ENCODE measurements at places on chromosomes 2 and 18.

- no peak for DNase-seq
Measured at GRCh38 chr18:22253676-22254075, 84.3 kb downstream of the GATA6 start.

GRCh38 chr2:212619954-212620353 lies 81.4 kb upstream of the ERBB4 start:
- no peak for DNase-seq

DNA sequence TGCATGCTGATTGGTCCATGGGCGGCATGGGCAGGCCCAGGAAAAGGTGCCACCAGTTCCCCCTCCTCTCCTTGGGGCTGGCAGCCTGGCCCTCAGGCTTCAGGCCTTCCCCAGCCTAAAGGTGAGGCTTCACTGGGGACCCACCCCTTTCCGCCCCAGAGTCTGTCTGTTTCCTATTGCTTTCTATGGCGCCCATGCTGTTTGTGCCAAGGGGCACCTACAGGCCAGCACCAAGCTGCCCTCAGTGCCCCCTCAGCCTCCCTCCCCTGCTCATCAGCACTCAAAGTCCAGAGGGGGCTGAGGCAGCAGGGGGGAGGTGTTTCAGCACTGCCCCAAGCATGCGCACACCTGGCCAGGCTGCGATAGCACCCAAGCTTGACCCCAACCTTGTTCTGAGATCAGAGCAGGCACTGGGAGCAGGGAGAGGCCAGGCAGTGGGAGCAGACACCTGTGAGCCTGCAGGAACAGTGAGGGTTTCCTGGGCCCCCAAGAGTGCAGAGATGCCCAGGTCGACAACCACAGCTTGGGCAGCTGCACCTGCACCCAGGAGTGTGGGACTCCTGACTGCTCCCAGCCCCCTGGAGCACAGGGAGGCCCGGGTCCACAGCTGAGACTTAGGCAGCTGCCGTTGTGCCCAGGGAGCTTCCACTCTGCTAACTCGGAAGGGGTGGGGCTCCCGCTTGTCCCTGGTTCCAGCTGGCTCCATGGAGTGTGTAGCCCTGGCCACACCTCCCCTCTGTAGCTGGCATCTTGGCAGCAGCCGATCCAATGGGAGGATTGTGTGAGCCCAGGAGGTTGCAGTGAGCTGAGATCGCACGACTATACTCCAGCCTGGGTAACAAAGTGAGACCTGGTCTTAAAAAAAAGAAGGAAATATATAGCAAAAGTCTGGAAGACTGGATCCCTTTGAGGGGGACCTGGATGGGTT lies 69.1 kb downstream of the NCAPH start:
- DNase-seq: no peak

DNA sequence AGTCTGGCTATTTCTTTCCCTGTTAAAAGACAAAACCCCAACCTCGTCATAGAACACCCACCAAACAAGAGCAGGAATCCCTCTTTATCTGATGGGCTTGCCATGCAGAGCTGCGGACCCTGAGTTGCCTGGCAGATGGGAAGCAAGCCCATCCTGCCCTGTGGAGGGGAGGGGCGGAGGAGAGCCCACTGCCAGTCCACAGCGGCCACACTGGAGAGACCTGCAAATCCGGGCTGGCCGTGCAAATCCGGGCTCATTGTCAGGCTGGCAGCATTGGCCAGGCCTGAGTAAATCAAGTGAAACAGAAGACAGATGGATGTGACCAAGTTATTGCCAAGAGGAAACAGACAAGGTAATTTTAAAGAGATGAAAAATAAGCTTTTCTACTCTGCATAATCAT lies 22.0 kb downstream of the MYL12B start:
- DNase-seq: no peak

GRCh38 chr2:206354129-206354528 lies 79.7 kb downstream of the ZDBF2 start:
- DNase-seq: no peak

DNA sequence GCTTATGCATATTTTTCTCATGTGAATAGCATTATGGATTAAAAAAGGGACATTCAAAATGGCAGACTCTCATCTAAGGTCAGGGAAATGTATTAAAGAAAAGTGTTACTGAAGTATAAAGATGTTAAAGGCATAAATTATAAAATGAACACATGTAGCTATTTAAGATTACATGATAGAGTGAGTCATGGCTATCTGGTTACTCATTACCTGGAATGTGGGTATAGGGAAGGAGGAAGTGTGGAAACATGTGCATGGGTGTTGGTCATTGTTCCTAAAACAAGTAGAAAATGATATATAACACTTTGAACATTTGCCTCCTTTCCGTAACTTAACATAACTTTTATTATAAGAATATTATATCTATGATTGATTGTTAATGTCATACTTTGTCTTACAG lies 66.4 kb downstream of the MYO1B start:
- no peak for DNase-seq

DNA sequence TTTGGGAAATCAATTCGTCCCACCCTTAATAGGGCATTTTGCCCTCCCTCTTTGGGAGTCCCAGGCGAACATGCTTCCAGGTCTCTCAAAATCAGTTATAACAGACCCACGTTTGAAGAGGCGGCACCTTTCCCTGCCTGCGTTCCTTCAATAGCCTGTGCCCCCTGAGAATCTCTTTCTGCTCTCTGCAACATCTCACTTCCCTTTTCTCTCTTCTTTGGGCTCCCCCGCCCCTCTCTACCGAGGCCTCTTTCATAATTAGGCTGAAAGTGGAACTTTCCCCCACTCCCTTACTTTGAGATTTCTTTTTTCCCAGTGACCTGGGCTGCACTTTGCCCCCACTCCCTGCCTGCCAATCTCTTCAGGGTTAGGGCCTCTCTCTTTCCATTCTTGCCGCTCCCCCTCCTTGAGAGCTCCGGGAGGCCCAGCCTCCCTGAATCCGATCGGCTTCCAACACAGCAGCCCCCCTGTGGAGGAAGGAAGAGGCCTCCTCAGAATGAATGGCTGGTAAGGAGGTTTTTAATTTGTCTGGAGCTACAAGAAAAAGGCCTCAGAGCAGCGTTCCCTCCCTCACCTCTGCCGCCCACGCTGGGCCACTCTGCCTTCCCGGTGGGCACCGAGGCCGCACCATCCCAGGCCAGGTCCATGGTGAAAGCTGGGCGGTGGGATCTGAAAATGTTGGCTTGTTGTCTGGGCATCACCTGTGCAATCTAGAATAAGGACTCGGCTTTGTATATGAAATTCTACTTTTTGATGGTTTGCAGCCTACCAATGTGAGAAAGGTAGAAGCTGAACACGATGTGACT lies 162.6 kb upstream of the SIX3 start:
- DNase-seq: no peak

- DNase-seq: no peak
Measured at GRCh38 chr2:230668939-230669303, 43.7 kb upstream of the CAB39 start.

- no peak for DNase-seq
Measured at GRCh38 chr18:62771494-62772270, 56.3 kb downstream of the PHLPP1 start.

- no peak for DNase-seq
Measured at GRCh38 chr2:191679818-191680600, 2.1 kb downstream of the NABP1 start.

GRCh38 chr2:214410918-214411554 lies at the start of gene VWC2L:
TSS of gene VWC2L (plus strand) at chr2:214411054. CDS start at chr2:214414194, 3,140 bp downstream.
- DNase-seq: no peak

Data from T-helper 1 cell (primary cell).